ENCODE measurements at places on chromosomes 2 and 18.

DNA sequence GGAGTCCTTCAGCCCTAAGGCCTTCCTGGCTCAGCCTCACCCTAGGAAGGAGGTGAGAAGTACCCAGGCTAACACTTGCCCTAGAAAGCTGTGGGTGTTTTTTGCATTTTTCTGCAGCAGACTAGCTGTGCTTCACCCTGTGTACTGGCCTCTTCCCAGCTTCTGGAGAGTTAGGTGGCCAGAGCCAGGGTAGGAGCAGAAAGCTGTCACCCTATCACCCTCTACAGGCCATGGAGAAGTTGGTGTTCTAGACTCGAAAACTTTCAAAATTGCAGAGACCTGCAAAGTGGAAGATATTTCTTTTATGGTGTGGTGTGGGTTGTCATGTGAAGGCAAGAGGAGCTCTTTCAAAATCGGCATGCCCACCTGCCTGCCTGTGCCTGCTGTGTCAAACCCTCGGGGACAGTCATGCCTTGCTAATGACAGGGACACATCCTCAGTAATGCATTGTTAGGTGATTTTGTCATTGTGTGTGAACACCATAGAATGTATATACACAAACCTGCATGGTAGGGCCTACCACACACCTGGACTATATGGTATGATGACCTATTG lies 29.8 kb downstream of the EHD3 start:
- DNase-seq = no peak

DNA sequence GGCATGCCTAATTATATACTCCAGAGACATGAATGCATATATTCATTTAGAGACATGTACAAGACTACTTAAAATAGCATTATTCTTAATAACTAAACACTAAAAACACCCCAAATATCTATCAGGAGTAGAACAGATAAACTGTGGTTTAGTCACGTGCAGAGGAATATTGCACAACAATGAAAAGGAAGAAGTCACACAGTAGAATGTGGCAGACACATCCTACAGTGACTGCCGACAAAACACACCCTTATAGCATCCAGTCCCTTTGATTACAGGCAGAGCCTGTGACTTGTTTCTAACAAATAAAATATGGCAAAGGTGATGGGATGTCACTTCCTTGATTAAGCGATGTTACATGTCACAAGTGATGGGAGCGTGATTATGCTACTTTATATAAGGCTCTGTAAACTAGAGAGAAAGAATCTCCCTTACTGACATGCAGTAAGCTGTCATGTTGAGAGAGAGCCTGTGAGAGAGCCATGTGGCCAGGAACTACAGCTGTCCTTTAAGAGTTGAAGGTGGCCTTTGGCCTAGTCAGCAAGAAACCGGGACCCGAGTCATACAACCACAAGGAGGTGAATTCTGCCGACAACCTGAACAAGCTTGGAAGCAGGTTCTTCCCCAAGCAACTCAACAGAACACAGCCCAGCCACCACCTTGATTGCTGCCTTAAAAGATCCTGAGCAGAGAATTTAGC lies 39.1 kb upstream of the LGALSL start:
- no peak for DNase-seq

- DNase-seq = no peak
These were observed 1.1 kb downstream of the PREB start for GRCh38 chr2:27133195-27133875.

GRCh38 chr2:10030311-10030736 lies 13.0 kb upstream of the KLF11 start:
- DNase-seq = no peak

DNA sequence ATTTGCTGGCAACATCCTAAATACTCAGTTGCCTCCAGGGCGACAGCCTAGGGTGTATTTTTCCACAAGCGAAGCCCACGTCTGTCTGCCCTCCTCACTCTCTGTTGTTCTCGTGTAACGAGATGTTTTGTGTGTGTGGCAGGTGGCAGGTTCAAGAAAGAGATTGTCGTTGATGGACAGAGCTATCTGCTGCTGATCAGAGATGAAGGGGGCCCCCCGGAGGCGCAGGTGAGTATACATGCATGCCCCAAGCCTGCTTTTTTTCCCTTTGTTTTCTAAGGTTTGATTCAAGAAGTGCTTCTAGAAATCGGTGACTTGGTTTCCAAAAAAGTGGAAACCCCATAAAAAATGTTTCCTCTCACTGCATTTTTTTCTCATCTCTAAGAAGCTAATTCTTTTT lies 247.0 kb downstream of the AGAP1 start:
- DNase-seq = no peak

- no peak for DNase-seq
These were observed 67.5 kb upstream of the DTNB start for GRCh38 chr2:25740810-25741381.

DNA sequence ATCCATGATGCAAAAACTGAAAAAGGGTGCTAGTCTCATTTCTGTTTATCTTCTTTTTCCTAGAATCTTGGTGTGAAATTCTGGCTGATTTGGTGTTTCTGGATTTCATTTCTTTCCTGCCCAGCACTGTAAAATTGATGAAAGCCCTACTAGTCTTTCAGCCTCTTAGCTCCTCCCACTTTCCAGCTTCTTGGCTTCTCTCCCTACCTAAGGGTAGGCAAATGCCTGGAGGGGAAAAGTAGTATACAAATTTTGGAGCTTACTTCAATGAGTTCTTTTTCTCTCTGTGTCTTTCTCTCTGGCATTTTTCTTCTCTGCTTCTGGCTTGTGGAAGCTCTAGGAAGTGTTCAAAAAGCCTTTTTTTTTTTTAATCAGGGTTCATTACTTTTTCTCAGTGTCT lies 160.5 kb downstream of the XIRP2 start:
- DNase-seq = no peak

DNA sequence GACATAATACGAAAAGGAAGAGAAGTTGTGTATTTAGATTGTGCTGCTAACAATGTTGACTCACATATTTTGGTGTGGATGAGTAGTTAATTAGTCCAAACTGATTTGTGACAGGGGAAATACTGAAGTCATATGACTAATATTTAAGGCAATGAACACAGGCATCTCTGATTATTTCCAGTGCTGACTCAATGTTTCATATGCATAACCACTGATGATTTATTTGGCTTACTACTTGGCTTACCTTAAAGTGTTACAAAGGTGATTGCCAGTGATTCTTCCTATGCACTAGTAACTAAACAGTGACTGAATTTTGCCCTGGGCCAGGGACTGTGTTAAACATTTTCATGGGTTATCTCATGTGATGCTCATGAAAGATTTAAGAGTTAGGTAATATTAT lies 722.6 kb downstream of the METTL4 start:
- DNase-seq = no peak

GRCh38 chr2:11945139-11946126 lies 199.0 kb downstream of the LPIN1 start:
- DNase-seq = no peak

DNA sequence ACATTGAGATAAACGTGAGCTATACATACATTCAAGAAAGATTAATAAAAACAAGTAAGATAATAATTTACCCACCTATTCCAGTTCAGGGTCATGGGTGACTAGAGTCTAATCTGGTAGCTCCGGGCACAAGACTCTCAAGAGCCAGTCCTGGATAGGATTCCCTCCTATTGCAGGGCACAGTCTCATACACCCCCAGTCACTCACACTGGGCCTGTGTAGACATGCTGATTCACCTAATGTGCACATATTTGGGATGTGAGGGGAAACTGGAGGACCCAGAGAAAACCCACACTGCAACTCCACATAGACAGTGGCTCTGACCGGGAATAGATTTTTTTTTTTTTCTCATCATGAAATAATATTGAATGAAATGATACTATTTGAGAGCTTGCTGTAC lies 81.5 kb upstream of the THUMPD2 start:
- no peak for DNase-seq

- DNase-seq = no peak
These were observed 4.3 kb downstream of the GPC1 start for GRCh38 chr2:240439698-240440151.

- no peak for DNase-seq
These were observed 124.8 kb upstream of the NYAP2 start for GRCh38 chr2:225274751-225275150.

DNA sequence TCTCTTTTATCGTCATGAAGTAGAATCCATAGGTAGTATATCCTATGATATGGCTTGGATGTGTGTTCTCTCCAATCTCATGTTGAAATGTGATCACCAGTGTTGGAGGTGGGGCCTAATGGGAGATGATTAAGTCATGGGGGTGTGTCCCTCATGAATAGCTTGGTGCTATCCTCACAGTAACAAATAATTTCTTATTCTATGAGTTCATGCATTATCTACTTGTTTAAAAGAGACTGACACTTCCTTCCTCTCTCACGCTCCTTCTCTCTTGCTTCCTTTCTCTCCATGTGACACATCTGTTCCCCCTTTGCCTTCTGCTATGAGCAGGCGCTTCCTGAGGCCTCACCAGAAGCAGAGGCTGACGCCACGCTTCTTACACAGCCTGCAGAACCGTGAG lies 165.6 kb downstream of the MREG start:
- no peak for DNase-seq

GRCh38 chr2:28802975-28803429 lies 7.6 kb upstream of the SPDYA start:
- DNase-seq = no peak

- DNase-seq = no peak
These were observed 46.8 kb downstream of the EPG5 start for GRCh38 chr18:45920367-45920766.

DNA sequence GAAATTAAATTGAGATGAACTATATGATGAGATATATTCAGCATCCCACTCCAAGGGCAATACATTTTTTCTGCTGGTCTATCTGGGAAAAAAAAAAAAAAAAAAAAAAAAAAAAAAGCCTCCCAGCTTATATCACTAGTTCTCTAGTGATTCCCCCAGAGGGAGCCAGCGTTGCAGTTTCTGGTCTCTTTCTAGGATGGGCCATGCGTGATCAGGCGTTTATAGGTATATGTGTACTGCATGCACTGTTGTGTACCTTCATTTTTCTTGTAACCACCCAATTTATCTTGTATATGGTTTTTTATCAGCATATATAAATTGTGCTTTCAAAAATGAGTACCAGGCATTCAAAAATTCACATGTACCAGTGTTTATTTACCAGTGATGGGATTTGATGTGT lies 35.1 kb downstream of the DCDC2C start:
- DNase-seq = no peak

GRCh38 chr2:162928356-162928755 lies 89.8 kb upstream of the KCNH7 start:
- no peak for DNase-seq

DNA sequence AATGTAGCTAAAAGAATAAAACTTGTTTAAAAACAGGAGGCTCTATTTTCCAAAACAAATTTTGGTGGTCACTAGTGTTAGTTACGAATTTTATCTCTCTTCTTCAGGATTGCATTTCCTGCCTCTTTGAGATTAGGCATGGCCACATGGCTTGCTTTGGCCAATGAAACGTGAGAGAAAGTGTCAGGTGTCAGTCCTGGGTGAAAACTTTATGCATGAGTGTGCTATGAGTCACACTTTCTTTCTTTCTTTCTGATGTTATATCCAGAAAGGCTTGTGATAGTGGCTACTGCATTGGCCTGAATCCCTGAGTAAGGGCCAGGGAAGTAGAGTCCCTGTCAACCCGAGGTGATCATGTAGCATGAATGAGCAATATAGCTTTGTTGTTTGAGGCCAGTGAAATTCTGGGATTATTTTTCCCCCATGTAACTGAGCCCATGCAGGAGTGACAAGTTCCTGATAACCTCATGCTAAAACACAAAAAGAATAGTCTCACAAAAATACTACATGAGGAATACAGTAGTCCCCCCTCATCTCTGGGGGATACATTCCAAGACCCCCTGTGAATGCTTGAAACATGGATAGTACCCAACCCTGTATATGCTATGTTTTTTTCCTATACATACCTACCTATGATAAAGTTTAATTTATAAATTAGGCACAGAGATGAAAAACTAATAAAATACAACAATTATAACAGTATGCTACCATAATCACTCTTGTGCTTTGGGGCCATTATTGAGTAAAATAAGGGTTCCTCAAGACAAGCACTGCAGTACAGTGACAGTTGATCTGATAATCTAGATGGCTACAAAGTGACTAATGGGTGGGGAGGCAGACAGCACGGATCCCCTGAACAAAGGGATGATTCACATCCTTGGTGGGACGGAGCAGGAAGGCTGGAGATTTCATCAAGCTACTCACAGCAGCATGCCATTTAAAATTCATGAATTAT lies 109.5 kb downstream of the CDC42EP3 start:
- no peak for DNase-seq

DNA sequence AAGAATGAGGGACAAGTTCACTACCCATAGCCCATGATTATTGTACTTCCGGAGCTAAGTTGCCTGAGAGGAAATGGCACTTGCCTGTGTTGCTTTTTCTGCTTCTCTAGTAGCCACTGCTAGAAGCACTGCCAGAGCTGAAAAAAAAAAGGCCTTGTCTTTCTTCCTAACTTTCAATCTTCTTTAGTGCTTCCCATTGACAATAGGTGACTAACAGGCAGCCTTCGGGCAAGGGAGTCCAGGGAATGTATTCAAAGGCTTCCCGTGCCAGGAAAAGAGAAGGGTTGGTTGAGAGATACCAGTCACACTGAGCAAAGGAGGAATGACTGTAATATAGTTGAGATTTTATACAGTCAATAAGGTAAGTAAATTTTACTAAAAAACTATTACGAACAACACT lies 242.0 kb downstream of the CALCRL start:
- no peak for DNase-seq

GRCh38 chr2:185643434-185643833 lies 95.2 kb upstream of the FSIP2 start:
- no peak for DNase-seq

GRCh38 chr2:173412628-173413027 lies 58.0 kb downstream of the CDCA7 start:
- no peak for DNase-seq

DNA sequence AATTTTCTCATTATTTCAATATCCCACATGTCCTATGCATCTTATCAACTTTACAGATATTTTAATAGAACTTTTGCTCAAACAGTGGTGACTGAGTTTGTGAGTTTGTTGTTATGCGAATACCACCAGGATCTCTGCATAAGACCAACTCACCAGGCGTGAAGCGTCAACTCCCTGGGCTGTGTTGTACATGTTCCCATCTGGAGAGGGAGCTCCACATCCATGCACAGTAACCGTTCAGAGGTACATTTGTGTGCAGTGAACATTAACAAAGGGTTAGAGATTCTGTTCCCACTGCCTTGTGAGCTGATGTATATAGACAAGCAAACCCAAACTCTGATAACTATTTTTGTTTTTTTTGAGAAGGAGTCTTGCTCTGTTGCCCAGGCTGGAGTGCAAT lies 188.7 kb downstream of the MYT1L start:
- no peak for DNase-seq

DNA sequence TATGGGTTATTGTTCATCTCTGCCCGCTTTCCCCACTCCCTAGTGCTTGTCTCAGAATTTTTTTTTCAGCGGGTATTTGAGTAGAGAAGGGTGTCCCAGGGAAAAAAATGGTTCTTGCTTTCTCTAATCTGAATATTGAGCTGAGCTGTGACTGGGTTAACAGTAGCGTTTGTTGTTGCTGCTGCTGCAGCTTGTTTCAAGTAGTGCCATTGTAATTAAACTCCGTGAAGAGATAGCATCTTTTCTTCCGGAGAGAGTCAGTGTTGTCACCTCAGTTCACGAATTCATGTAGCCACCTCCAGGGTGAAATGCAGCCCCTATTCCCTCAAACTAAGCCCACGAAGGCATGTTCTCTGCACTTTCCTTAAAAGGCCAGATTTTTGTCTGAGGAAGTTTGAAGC lies 1.5 kb upstream of the AAK1 start:
- DNase-seq = no peak

- DNase-seq = no peak
These were observed 126.9 kb upstream of the DAPL1 start for GRCh38 chr2:158668001-158668765.

Measured in right renal pelvis (tissue), 4 donors.